Lung (tissue), 17 donors: ENCODE measurements at places on chromosomes 4 and X. TPM values are rescaled to one million over a fixed set of nuclear protein-coding genes. Genes with fewer than 3 reads are reported as not detected.

DNA sequence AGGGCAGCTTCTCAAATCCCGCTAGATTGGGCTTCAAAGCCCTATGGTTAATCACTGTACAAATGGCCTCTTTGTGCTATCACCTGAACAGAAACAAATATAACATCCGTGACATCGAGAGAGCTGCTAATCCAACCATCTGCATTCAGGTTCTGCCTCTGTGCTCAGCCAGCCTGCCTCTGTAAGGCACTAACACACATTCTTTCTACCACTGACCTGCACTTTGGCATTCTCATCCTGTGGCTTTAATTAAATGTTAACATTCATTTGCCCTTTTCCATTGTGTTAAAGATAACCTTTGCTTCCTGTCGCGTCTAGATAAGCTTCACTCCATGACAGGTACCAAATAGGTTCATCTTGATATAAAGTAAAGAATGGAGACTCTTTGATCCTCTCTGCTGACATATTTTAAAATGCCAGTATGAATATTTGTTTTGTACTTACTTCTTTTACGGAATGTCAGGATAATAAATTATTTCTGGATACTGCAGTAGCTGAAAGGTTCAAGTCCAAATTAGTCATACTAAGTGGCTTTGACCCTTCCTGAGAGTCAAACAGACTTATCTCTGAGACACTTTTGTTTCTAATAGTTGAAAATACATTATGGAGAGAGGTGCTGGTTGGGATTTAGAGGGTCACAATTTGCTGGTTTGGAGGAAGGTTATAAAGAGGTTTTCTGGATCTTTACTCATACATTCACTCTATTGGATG lies 505.7 kb downstream of the PACRGL start:
- DNase-seq: no peak
- no peaks in the 10 kb centered on the region for H3K27me3 ChIP-seq
- no peak overlapping the region for H3K4me3 ChIP-seq
- H3K36me3 ChIP-seq: no peaks in the 10 kb centered on the region
- H3K4me1 ChIP-seq: no peaks in the 10 kb centered on the region
- H3K27ac ChIP-seq: no peak overlapping the region

DNA sequence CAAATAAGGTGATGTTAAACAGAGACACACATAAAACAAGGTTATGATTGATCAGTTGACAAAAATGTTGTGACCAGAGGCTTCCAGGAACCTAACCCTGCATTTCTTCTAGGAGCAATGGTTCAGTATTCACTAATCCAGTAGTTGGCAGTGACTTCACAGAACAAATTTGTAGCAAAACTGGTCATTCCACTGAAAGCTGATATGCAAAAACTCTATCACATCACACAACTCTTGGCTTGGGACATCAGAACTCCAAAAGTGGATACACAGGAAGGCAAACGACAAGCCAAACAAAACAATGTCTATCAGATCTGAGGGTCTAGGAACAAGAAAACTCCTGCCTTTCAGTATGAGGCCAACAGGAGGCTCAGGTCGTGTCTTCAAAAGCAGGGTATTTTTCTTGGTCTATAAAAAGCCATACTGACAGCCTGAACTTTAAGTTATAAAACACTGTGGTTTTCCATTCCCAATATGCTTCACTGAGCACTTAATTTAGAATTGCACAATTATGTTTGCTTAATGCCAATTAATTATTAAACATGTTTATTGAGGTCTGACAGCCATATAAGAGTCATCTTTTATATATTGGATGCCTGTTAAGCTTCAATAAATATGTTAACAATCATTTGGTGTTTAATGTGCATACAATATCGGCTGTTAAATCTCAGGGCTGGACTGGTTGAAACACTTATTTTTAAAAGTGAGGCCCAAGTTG lies 45.6 kb downstream of the SOD3 start:
- DNase-seq: peak; percentile 79
- peaks cover 19% of the 10 kb centered on the region for H3K4me1 ChIP-seq
- peaks cover 7% of the 10 kb centered on the region for H3K36me3 ChIP-seq
- no peaks in the 10 kb centered on the region for H3K27me3 ChIP-seq

- DNase-seq: no peak
- no peaks in the 10 kb centered on the region for H3K27me3 ChIP-seq
- no peak overlapping the region for H3K4me3 ChIP-seq
- H3K27ac ChIP-seq: peak overlapping the region; percentile 95
Observed at GRCh38 chrX:48800574-48801279, 1.1 kb upstream of the HDAC6 start.

- H3K36me3 ChIP-seq: no peaks in the 10 kb centered on the region
- H3K27ac ChIP-seq: peak overlapping the region; percentile 40
- peak; percentile 96 for DNase-seq
- no peaks in the 10 kb centered on the region for H3K27me3 ChIP-seq
- no peak overlapping the region for H3K4me3 ChIP-seq
Observed at GRCh38 chrX:65595460-65595876, 60.9 kb upstream of the LAS1L start.

Gene FDCSP
- not detected for total RNA-seq

GRCh38 chr4:163350672-163351071 lies 7.0 kb downstream of the NPY5R start:
- H3K36me3 ChIP-seq: no peaks in the 10 kb centered on the region
- no peak for DNase-seq
- no peak overlapping the region for H3K27ac ChIP-seq
- H3K27me3 ChIP-seq: no peaks in the 10 kb centered on the region
- no peak overlapping the region for H3K4me3 ChIP-seq

DNA sequence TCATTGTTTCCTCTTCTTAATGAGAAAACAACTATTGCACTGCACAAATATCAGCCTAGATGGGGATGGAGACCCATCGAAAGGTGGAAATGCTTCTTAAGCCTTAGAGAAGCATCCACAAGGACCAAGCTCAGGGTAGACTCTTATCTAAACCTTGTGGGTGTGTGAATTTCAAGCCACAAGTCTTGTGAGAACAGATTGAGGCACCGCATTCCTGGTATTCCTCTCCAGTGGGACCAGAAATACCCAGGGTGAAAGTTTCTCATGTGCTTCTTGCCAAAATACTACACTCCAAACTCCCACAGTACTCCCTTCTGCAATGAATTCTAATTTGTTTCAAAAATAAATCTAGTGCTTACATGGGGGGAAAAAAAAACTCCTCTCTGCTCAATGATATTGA lies 375.6 kb downstream of the PDGFC start:
- no peak overlapping the region for H3K27ac ChIP-seq
- no peaks in the 10 kb centered on the region for H3K4me1 ChIP-seq
- no peaks in the 10 kb centered on the region for H3K36me3 ChIP-seq
- no peaks in the 10 kb centered on the region for H3K27me3 ChIP-seq
- H3K4me3 ChIP-seq: no peak overlapping the region

DNA sequence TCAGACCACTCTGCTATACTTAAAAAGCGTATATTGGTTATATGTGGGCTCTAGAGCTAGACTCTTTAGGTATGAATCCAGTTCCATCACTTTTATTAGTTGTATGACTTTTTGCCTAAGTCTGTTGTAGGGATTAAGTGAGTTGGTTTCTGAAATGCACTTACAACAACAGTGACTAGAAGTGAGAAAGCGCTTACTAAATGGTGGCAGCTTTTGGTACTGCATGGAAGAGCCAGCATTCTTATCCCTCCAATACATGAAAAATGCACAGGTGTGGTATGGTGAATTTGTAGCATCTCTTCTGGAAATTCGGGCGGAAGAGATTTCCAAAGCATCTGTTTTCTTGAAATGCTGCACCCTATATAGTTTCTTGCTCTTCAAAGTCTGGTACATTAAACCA lies 117.1 kb downstream of the SPANXA1 start:
- no peak overlapping the region for H3K4me3 ChIP-seq
- H3K36me3 ChIP-seq: no peaks in the 10 kb centered on the region
- no peak overlapping the region for H3K27ac ChIP-seq
- no peak for DNase-seq
- H3K27me3 ChIP-seq: peaks cover 3% of the 10 kb centered on the region
- H3K4me1 ChIP-seq: no peaks in the 10 kb centered on the region

DNA sequence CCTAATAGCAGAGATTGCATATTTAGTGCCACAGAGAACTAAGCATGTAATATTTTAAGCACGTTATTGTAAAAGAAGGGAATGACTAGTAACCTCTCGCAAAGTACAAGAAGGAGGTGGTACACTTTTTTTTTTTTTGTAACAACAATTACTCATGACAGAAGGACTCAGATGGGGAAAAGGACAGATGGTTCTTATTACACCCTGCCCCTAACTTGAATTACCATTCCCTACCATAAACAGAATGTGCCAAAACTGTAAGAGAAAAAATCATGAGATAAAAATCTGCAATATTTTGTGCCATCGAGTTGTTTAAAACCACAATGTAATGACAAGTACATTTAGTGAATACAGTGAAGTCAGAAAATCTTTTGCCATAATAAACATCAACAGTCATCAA lies 33.0 kb upstream of the RAPGEF2 start:
- no peaks in the 10 kb centered on the region for H3K4me1 ChIP-seq
- H3K27me3 ChIP-seq: no peaks in the 10 kb centered on the region
- DNase-seq: no peak
- no peaks in the 10 kb centered on the region for H3K36me3 ChIP-seq
- no peak overlapping the region for H3K27ac ChIP-seq

DNA sequence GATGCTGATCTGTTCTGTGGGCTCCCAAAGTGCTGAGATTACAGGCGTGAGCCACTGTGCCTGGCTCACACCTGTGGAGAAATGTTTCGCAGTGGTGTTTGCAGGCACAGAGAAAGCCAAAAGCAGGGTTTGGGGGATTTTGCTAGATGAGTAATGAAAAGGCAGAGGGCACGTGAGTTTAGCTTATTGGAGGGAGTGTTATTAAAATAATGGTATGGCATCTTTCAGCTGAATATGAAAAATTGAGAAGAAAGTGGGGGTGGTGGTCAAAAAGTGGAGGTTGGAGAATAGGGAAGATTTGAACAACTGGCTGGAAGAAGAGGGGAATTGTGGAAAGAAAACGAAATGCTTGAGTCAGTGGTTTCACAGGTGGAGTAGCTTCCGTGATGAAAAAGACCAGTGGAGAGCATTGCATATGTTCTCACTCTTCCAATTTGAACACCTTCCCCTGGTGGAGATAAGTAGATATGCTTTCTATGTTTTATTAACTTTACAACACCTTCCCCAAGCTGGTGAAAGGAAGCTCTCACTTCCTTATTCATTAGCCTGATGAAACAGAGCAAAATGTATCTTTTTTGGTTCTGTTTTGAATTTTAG lies 1.1 kb upstream of the CHST7 start:
- H3K4me1 ChIP-seq: no peaks in the 10 kb centered on the region
- H3K36me3 ChIP-seq: no peaks in the 10 kb centered on the region
- no peak for DNase-seq
- no peak overlapping the region for H3K4me3 ChIP-seq
- H3K27ac ChIP-seq: no peak overlapping the region

- H3K36me3 ChIP-seq: no peaks in the 10 kb centered on the region
- H3K4me3 ChIP-seq: no peak overlapping the region
- H3K27me3 ChIP-seq: no peaks in the 10 kb centered on the region
- H3K4me1 ChIP-seq: peaks cover 3% of the 10 kb centered on the region
- no peak for DNase-seq
- no peak overlapping the region for H3K27ac ChIP-seq
Observed at GRCh38 chr4:165761963-165762362, 111.1 kb upstream of the TLL1 start.

Gene SLC38A5
- 15.2 TPM for total RNA-seq
